Progenitor cell of endocrine pancreas (in vitro differentiated cells): ENCODE measurements at places on chromosomes 3 and 15. TPM values are rescaled to one million over a fixed set of nuclear protein-coding genes. Genes with fewer than 3 reads are reported as not detected.
A peak's percentile ranks its signal among the peaks of the same experiment; 100 is the strongest.

The CCDC13 gene
- total RNA-seq, result 2.3 and 2.5 TPM in 2 replicates

GRCh38 chr3:141487521-141488252 lies 860 bp downstream of the RASA2 start:
- peak; percentile 63 for DNase-seq

DNA sequence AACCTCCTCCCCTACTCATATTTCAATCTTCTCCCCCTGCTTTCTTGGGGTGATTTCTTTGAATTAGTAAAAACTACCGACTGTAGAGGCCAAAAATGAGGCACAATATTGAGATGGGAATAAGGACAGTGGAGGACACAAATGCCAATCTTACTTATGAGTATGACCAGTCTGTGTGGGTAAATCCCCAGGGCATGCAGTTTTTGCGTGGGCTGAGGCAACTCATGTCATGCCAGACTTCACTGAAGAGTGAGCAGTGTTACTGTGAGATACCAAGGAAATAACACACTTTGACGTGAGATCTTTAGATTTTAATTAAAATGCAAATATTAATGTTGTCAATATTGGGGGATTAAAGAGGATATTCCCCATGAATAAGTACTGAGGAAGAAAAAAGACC lies 254.3 kb upstream of the ICE2 start:
- no peak for DNase-seq

DNA sequence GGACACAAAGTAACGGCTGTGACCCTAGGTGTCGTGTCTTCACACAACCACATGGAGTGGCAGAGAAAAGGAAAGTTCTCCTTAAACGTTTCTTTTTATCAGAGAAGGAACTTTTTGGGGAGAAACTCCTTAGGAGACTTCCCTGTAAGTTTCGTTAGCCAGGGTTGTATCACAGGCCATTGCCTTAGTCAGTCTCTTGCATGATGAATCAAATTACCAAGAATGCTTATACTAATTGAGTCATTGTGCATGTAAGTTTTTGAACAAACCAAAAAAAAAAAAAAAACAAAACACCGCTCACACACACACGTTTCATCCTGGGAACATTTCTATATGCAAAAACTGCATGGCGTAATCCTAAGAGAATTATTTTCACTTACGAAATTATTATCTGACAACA lies 150.4 kb upstream of the SATB1 start:
- DNase-seq, result no peak

GRCh38 chr3:179955809-179956208 lies 80.9 kb downstream of the PEX5L start:
- DNase-seq, result no peak

DNA sequence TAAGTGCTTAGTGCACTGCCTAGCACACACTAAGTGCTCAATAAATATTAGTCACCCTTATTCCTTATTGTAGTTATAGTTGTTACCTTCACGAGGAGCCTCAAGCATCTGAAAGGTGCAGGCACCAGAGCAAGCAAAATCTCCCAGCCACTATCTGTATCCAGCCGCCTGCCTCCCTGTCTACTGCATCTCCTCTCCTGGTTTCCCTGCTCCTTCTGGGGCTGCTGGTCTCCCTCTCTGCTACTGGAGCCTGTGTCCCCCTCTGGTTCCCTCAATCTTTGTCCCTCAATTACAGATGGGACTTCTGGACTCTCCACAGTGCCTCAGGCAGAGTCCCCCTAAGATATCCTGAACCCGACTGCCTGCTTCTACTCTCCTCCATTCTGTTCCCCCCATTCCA lies 18.8 kb downstream of the MYL3 start:
- no peak for DNase-seq

DNA sequence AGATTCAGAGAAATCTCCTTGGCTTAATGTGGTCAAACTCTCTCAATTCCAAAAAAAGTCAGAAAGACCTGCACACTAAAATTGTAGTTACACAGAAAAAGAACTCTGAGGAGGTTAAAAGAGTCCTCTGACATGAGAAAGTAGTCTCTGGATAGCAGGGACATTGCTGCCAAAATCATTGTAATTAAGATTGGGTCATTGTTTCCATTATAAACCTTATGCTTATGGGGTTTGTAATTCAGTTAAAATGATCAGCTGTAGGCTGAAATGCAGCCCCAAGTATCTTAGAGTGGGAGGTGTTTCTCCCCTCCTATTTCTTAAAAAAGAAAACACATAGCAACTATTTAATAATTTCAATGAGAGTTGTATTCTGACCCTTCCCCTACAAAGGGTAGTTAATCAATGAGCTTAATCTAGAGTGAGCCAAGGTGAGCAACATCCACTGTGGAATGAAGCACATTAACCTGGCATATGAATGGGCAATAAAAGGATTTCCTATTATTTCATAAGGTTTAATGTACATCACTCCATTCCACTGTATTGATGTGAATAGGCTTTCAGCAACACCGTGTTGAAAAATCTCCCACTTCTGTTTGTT lies 406.9 kb downstream of the TIGIT start:
- DNase-seq, result no peak

The TM4SF18 gene
- total RNA-seq, result 0.36 TPM in 1 of 2 replicates, not detected in the other

GRCh38 chr3:127959873-127960272 lies 44.8 kb downstream of the KBTBD12 start:
- peak; percentile 43 for DNase-seq

GRCh38 chr3:49610666-49611280 lies 56.5 kb downstream of the BSN start:
- no peak for DNase-seq

DNA sequence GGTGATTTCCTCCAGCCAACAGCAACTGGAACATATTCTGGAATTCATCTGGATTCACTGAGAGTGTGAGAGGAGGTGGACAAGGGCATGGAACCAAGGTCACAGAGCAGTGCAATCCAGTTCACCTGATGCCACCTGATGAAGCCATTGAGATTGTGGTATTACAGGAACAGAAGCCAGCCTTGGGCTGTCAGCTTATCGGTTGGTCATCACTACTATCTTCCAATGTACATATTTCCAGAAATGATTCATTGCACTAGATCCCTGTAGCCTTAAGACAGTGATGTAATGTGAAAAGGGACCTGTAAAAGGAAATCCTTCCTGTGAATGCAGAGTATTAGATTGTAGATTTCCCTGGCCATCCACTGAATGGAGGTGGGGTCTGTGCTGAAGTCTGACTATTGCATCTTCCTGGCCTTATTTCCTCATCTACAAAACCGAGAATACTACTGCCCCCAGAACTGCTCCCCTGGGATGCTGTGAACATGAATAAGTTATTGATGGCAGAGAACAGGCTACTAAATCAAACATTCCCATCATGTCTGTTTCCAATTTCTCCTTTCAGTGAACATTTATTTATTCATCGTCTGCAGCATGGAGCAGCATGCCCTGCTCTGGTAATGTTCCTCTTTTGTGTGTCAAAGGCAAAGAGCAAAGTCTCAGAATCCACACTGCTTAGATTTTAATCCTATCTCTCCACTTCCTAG lies 47.4 kb upstream of the TPM1 start:
- DNase-seq, result no peak

GRCh38 chr3:23396746-23397145 lies 193.6 kb downstream of the UBE2E2 start:
- DNase-seq, result no peak

DNA sequence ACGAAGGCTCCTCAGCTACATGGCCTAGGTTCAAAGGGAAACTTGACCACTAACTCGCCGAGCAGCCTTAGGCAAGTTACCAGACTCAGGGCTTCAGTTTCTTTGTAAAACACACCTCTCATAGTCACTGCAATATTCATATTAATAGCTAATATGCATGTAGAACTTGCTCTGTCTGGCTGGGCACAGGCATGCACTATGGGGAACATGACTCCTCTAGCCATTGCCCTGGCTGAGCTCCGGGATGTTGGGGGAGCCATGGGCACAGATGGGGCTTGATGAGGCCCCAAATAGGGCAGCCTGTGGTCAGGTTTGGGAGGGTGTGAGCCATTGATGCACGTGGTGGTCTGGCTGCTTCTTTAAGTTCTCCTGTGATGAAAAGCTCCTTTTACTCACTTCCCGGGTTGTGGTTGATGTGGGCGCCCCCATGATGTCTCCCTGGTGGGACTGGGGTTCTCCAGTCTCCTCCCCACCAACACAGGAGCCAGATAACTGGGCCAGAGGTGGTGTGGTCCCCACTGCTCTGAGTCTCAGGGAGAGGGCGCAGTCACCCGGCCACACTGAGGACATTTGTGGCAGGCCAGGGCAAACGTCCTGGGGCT lies 29.4 kb upstream of the DUSP7 start:
- no peak for DNase-seq

The GHSR gene
- not detected in 2 replicates for total RNA-seq
